ENCODE measurements at places on chromosomes 2 and 18.

- no peak for DNase-seq
Measured at GRCh38 chr2:149132901-149133300, 94.4 kb downstream of the LYPD6B start.

GRCh38 chr18:35087726-35088125 is 46.5 kb downstream of the MAPRE2 start:
- DNase-seq = no peak

DNA sequence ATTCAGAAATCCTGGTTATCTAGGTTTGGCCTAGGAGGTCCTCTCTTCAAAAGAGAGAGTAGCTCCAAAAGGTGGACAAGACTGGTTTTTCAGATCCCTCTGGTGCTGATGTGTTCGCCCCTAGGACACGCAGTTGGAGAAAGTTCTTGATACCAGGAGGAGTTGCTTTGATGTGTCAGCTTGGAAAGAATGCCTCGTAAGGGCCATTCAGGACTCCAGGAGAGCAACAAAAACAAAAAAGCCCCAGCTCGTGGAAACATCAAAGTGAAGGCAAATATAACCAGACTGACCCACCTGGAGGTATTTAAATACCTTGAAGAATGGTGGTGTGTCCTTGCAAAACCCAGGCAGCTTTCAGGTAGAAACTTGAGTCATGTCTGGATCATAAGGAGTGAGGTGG is 12.5 kb upstream of the LBH start:
- no peak for DNase-seq

- no peak for DNase-seq
Measured at GRCh38 chr2:70005752-70006446, 44.5 kb upstream of the ASPRV1 start.

GRCh38 chr2:131657895-131658768 is 130.4 kb downstream of the CCDC74A start:
- no peak for DNase-seq
